ENCODE measurements at places on chromosomes 3 and 15.

- no peak for DNase-seq
These were observed 259.4 kb downstream of the RORA start for GRCh38 chr15:60969658-60970057.

GRCh38 chr3:43391621-43392020, 105.3 kb downstream of the SNRK start:
- no peak for DNase-seq

GRCh38 chr3:128188956-128189355, 35.7 kb downstream of the EEFSEC start:
- no peak for DNase-seq

- DNase-seq: no peak
These were observed 58.3 kb upstream of the SLCO3A1 start for GRCh38 chr15:91795235-91795634.

DNA sequence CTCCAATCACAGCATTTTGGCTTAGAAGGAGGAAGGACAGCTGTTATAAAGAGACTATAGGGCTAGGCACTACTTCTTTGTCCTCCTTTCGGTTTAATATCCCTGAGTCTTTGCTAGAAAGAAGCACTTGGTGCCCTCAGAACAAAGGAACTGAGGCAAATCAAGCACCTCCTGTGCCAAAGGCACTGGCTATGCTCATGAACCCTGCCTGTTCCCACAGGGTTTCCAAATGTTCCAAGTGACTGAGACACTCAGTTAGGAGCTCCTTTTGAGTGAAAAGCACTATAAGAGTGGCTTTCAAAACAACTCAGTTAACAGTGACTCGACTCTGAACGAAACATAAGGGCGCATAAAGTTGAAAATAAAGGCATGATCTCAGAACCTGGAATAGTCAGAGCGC, 25.0 kb downstream of the TBC1D2B start:
- DNase-seq: no peak

DNA sequence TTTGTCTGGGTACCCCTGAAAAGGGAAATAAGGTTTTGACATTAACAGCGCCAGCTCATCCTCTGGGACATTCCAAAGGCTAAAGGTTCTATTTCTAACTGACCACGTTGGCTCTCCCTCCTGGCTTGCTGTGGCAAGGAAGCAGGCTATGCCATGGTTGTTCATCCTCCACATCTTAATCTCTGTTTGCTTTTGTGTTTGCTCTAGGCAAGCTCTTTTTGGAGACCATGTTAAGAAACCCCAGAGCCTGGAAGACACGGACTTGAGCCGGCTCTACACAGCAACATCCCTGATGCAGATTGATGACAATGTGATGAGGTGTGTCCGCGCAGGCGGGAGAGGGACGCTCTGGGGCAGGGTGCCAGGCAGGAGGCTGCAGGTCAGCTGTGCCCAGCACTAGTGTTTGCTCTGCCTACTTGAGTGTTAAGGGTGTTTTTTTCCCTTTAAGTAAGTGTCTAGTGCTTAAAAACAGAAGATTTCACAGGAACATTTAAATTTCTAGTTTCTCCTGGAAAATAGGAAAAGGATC, 33.3 kb downstream of the RLBP1 start:
- no peak for DNase-seq

GRCh38 chr3:184295771-184296170, 3.3 kb upstream of the PSMD2 start:
- no peak for DNase-seq

DNA sequence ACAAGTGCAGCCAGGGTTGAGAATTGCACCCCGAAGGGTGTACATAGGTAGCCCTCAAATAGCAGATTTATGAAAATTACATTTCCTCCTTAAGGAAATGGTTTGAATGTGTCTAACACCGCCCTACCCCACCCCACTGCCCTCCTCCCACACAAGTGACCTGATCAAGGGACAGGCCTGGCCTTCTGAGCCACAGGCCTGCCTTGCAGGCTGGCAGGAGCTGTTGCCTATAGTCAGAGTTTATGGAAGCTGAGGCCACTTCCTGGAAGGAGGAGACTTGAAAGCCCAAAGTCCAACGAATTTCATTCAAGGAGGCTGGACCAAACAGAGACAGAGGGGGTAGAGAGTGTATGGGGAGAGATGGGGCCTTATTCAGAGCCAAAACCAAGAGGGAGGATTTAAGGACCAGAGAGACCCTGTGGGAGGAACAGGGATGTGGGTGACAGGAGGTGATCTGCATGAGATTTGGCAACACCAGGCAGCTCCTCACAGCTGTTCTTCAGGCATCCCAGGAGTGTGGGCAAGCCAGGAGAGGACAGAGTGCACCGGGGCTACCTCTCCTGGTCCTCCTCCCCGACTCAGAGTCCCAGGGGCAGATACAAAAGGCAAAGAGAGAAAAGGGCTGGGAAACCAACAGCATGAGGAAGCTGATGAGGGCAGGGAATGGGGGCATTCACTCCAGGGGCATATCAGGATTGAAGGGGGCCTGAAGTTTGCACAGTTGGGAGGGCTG, 100.4 kb upstream of the HES1 start:
- DNase-seq: no peak

- DNase-seq: no peak
These were observed 39.8 kb upstream of the SGO1 start for GRCh38 chr3:20225769-20226168.

DNA sequence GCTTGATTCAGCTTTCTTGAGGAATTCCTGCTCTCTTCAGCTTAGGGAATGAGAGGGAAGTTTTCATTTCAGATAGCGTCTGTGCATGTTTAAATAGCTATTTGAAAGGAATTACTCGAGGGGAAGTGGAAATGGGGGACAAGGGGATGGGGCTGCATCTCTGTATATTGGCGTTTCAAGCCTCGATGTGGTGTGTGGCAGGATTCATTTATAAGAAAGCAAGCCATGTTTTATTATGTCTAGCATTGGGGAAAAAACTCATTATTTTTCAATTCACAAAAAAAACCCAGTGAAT, 1.0 kb downstream of the ATP2C1 start:
- DNase-seq: no peak

DNA sequence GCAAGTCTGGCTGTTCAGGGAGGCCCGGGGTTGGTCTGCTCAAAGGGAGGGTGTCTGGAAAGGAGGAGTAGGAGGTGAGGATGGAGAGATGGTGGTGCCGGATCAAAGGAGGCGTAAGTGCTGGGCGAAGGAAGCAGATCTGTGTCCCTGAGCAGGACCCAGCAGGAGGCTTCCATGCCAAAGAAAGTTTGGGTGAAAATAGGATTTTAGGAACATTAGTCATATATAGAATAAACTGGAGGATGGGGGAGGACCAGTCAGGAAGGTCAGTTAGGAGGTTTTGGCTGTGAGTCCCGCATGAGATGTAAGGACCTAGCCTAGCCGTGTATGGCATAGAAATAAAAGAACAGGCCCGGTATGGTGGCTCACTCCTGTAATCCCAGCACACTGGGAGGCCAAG, 28.6 kb upstream of the VPS8 start:
- DNase-seq: no peak

DNA sequence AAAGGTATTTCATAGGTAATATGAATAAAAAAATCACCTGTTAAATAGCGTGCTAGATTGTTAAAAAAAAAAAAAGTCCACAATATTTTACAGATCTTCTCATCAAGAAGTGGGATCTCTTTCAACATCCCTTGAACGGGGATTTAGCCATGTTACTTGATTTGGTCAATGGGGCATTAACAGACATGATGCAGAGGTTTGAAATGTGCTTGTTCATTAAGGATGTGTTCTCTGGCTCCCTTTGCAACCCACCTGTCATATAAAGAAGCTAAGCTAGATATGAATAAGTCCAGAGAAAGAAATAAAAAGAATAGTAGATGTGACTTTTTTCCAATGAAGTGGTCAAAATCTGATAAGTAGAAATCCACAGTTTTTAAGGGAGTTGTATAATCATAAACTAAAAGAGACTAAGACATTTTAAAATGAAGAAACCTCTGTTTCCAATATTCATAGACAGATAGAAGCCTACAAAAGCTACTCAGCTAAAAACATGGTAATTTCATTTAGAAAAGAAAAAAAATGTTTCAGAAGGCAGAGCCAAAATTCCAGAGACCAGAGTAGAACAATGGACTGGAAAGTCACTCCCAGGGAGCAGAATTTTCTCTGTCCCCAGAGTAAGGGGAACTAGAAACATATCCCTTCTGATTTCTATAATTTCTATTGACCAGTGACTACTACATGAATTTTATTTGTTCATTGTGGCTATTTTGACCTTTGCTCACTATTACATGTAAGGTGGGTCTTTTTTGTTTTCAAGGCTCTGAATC, 79.2 kb downstream of the PLSCR2 start:
- DNase-seq: no peak

DNA sequence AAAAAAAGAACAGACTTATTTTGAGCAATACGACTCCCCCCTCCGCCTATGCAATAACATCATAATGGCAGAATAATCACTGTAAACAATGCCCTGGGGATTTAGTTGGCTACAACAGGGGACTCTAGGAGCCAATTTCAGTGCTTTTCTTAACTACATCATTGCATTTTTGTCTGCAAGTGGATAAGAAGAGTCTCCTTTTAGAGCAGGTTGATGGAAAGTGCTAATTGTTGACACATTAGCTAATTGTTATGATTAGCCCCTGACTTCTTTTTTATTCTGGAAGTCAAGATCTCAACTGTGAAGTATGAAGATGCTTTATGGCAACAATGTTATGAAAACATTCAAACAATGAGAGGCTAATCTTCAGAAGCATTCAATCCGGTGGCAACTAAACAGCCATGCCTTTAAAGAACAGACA, 121.2 kb downstream of the MECOM start:
- DNase-seq: no peak

DNA sequence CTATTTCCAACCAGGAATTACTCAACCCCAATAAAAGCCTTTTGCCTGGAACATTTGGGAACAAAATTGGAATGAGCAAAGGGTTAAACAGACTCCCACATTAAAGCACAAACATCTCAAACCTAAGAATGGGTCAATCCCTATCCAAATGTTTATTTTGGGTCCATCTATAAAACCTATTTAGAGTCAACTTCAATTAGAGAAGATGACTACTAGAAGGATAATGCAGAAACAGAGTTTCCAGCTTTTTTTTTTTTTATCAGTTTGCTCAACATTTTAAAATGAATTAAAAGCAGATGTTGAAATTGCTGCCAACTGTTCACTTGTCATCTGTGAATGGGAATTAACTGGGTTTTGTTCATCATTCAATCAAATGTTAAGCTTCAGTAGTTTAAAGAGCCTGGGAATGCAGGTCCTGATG, 4.1 kb upstream of the TBC1D23 start:
- no peak for DNase-seq

GRCh38 chr3:3798631-3799113, 559 bp upstream of the LRRN1 start:
- DNase-seq: peak; percentile 50

GRCh38 chr3:128080323-128081080, 28.3 kb downstream of the SEC61A1 start:
- DNase-seq: no peak

DNA sequence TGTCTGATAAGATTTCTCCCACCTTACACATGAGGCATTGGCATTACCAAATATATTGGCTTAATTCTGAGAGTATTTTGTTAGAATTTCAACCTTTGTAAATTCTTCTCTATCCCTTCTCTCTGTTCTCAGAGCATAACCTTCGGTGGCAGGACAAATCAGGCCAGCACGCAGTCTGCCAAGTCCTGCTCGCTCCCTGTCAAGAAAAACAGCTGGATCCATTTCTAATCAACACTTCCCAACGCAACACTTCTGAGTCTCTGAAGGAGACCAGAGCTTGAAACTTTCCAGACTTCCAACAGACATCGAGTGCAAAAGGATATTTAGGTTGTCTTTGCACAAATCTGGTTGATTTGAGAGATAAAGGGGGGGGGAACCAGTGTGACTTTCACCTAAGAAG, 125.7 kb downstream of the SV2B start:
- no peak for DNase-seq

DNA sequence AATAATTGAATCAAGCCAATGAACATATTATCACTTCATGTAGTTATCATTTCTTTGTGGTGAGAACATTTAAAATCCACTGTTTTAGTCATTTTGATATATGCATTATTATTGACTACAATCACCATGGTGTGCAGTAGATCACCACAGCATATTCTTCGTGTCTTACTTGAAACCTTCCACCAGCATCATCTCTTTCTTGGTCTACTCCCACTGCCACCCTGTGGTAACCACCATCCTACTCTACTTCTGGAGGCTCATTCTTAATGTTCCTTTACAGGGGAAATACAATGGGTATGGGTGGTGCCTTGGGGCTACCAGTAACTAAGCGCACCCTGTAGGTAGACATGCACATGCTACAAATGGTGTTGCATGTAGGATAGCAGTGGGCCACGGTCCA, 25.4 kb downstream of the PXK start:
- no peak for DNase-seq

DNA sequence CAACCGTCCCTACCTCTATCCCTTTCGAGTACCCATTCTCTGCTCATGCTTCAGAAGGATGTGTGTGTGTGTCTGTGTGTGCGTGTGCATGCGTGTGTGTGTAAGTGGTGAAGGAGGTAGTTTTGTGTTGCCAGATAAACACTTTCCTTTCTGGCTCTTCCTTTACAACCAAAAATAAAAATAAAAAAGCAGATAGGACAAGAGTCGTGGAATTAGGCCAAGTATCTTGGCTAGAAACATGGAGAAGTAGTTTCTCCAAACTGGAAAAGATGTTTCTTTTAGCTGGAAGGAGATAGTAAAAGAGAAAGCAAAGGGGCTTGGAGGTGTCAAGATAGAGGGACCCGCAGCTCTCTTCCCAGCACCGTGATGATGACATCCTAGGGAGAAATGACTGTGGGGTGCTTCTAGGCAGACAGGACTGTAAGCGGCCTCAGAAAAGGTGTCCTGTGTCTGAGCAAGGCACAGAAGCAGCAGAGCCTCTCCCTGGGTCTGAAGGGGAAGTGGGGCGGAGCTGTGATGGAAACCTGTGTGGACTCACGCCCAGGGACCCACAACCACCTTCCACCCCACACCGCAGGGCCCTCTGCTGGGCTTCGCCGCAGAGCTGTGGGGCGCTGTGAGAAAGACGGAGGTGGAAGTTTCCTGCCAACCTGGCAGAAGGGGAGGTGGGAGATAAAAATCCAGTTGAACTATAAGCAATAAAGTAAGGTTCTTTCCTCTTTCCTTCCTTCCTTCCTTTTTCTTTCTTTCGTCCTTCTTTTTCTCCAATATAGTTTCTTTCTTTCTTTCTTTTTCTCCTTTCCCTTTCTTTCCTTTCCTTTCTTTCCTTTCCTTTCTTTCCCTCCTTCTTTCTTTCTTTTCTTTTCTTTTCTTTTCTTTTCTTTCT, 35.3 kb downstream of the MUC20 start:
- no peak for DNase-seq

DNA sequence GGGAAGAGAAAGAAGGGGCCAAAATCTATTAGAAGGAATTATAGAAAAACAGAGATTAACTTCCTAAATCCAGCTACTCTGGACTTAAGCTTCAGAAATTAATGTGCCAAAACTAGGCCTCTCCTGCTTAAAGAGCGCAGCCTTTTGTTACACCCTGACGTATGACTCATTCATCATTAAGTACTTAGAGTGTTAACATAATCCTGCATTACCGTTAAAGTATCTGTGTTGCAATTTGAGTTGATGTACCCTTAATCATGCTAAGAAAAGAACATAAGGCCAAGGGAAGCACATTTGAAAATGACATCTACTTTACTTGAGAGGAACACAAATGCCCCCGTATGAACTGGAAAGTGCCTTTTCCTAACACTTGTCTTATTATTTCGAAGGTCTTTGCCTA, 7.9 kb downstream of the HTR3D start:
- no peak for DNase-seq

Measured in activated gamma-delta T cell treated with Interleukin-2 at 50 U/mL for 16 hours (primary cell).